Fibroblast of pulmonary artery (primary cell): ENCODE measurements at places on chromosomes 2 and 18.
A peak's percentile ranks its signal among the peaks of the same experiment; 100 is the strongest.

DNA sequence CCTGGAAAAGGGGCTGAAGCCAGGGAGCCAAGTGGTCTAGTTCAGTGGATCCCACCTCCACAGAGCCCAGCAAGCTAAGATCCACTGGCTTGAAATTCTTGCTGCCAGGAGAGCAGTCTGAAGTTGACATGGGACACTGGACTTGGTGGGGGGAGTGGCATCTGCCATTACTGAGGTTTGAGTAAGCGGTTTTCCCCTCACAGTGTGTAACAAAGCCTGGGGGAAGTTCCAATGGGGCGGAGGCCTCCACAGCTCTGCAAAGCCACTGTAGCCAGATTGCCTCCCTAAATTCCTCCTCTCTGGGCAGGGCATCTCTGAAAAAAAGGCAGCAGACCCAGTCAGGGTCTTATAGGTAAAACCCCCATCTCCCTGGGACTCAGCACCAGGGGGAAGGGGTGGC lies 144.4 kb downstream of the PTPRM start:
- DNase-seq = no peak

GRCh38 chr2:159916511-159916910 lies 118.5 kb upstream of the CD302 start:
- DNase-seq = no peak

- DNase-seq = no peak
Observed at GRCh38 chr2:192559587-192559986, 364.9 kb upstream of the TMEFF2 start.

DNA sequence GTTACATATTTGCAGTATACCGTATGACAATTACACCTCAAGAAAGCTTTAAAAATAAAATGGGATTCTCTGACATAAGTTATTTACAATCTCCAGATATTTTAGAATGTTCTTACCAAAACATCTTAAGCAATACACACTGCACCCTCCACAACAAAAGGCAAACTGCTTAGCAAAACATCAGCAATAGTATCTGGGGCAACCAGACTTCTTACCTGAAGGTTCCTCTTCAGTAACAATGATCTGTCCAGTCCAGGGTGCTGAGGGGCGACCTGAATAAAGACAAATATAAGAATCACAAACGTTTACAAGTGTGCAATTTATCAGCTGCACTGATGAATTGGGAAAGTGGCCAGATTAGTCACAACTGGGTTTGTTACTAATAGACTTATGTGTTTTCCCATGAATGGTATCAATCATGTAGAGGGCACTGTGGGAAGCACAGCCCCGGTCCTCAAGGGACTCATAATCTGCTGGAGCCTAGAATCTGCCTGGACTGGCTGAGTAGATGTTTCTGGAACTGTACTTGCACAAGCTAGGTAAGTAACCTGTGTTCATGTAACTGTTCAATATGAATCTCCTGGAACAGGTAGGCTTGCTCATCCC lies 70.7 kb downstream of the MYOM1 start:
- peak; percentile 16 for DNase-seq

GRCh38 chr2:1972948-1973347 lies 228.6 kb upstream of the PXDN start:
- DNase-seq = peak; percentile 9

DNA sequence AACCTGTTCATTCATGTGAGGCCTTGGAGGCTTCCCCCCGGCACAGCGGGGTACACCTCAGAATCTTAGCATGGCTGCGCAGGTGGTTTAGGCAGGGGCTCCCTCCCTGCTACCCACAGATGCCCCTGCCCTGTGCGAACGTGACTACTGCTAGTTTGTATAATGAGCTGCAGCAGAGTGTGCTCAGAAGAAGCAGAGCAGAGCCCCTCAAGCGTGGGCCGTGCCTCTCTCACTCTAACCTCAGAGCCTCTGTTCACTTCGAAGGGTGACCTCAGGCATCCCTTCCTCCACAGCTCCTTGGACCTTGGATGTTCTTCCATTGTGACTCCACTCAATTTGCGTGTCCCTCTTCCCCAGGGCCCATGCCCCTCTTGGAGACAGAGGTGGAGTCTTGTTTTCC lies 161.6 kb downstream of the CTIF start:
- no peak for DNase-seq

DNA sequence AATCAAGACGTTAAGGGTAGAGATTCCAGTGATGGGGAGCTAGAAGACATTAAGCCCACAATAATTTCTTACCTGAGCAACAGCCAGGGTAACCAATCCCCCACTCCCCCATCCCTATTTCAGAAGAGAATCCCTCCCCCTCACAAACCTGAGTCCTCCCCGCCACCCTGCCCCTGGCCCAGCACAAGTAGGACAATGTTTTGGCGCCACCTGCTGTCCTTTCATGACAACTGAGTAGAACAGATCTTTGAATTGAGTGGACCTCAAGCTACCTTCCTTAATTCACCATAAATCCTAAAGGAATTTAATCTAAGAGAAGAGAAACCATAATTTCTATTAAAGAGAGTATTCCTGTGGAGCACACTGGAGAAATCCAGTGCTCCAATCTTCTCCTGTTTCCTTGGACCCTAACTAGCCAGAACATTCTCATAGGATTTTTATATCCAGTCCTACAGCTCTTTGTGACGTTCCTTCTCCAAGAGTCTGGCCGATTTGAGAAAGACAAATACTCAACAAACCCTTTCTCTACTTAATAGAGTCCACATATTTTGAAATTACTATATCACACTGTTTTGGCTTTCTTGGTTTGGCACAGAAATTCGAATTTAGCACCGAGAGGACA lies 41.1 kb downstream of the NHEJ1 start:
- DNase-seq = peak; percentile 70

- no peak for DNase-seq
Observed at GRCh38 chr18:55637204-55637603, 49.2 kb upstream of the TCF4 start.

GRCh38 chr2:215973954-215974699 lies 39.2 kb downstream of the MREG start:
- peak; percentile 20 for DNase-seq

GRCh38 chr2:216235896-216236295 lies 126.7 kb downstream of the XRCC5 start:
- DNase-seq = no peak

- DNase-seq = no peak
Observed at GRCh38 chr2:126620302-126620701, 35.7 kb upstream of the GYPC start.

DNA sequence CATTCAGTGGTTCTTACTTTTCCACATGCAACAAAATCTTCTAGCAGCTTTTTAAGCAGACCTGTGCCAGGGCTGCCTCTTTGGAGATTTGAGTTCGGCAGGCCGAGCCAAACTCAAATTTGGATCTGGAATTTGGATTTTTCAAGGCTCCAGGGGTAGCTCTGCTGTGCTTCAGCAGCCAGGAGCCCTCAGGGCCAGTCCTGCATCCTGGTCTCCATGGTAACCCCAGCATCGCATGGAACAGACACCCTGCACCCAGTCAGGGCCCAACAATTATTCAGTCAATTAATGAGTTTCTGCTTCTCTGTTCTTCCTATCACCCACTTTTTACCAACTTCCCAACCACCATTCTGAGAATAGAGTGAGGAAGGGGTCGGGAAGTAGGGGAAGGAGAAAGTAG lies 30.0 kb downstream of the EN1 start:
- DNase-seq = no peak

DNA sequence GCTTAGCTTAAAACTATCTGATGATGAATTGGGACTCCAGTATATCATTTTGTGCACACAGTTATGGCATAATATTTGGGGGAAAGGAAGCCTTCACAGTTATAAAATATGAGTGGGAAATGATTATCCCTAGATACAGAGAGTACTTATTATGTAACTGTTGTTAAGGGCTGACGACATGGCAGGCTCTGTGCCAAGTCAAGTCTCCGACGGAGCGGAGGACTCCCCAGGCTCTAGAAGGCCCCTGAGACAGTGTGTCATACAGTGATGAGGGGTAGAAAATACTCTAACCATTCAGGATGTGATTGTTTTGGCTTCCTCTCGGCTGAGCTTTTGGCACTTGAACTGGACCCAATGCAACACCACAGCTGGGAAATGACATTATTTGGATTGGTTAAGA lies 211.8 kb downstream of the SLC8A1 start:
- DNase-seq = peak; percentile 96

DNA sequence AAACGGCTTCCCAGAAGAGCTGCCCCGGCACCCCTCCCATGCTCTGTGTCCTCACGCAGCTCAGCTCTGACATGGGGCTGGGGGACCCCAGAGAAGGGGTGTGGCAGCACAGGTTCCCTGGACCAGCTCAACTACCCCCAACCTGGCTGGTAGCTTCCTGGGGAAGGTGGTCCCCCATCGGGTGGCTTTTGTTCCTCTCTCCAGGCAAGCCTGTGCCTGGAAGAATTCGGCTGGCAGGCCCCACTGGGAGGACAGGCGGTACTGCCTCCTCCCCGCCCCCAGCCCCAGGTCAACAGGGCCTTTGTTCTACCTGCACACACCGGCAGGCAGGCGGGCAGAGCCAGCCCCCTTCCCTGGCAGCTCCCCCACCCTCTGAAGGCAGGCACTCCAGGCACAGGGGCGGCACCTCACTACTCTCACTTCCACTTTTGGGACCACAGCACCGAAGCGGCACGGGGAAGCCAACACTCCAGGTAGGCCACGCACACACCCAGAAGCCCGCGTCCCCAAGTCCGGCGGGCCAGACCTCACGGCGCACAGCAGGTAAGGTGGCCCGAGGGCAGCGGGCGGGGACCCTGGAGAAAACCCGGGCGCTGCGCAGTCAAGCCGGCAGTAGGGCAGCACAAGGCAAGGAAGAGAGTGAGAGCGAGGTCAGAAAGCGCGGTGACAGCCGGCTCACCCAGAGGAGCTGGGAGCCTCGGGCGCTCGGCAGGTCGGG lies 1.3 kb downstream of the HS6ST1 start:
- no peak for DNase-seq

GRCh38 chr2:67612576-67613042 lies 215.5 kb downstream of the ETAA1 start:
- peak; percentile 82 for DNase-seq

GRCh38 chr18:8424917-8425725 lies 184.1 kb upstream of the RAB12 start:
- peak; percentile 42 for DNase-seq

DNA sequence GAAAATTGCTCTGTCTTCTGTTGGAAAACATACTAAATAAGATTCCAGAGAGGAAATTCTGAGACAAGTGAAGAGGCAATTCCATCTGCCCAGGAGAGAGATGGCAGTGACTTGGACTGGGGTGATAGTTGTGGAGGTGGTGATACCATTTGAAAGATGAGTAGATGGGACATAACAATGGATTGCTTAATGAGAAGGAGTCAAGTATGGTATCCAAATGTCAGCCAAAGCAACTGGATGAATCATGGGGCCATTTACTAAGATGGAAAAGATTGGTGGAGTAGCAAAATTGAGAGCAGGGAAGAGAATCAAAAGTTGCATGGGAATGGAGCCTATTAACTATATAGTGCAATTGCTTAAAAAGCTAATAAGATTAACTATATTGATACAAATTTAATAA lies 222.1 kb downstream of the ETAA1 start:
- no peak for DNase-seq

- no peak for DNase-seq
Observed at GRCh38 chr2:136134126-136134525, 16.2 kb upstream of the CXCR4 start.

- DNase-seq = peak; percentile 74
Observed at GRCh38 chr2:102055346-102055990, 63.7 kb downstream of the IL1R2 start.

- no peak for DNase-seq
Observed at GRCh38 chr2:161578998-161579397, 45.2 kb upstream of the SLC4A10 start.

DNA sequence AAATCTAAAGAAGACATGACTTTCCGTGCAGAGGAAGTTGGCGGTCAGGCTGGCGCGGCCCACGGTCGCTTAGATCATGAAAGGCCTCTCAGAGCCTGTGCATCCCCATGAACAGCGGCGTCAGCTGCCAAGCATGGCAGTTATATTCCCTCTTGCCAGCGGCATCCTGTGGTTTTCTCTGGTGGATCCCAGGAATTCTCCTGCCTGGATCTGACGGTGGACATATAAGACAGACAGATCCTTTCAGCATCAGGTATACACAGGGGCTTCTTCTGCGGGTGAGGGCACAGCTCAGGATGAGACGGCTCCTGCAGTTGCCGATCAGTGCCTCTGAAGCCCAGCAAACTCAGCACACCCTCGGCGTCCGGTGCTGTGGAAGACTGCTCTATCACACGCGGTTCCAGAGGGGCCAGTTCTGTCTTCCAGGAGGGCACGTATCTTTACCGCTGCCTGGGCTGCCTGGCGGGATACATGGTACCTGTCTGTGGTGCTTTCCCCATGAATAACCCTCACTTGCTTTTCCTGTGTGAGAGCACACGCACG lies 157.8 kb downstream of the LDLRAD4 start:
- DNase-seq = no peak

DNA sequence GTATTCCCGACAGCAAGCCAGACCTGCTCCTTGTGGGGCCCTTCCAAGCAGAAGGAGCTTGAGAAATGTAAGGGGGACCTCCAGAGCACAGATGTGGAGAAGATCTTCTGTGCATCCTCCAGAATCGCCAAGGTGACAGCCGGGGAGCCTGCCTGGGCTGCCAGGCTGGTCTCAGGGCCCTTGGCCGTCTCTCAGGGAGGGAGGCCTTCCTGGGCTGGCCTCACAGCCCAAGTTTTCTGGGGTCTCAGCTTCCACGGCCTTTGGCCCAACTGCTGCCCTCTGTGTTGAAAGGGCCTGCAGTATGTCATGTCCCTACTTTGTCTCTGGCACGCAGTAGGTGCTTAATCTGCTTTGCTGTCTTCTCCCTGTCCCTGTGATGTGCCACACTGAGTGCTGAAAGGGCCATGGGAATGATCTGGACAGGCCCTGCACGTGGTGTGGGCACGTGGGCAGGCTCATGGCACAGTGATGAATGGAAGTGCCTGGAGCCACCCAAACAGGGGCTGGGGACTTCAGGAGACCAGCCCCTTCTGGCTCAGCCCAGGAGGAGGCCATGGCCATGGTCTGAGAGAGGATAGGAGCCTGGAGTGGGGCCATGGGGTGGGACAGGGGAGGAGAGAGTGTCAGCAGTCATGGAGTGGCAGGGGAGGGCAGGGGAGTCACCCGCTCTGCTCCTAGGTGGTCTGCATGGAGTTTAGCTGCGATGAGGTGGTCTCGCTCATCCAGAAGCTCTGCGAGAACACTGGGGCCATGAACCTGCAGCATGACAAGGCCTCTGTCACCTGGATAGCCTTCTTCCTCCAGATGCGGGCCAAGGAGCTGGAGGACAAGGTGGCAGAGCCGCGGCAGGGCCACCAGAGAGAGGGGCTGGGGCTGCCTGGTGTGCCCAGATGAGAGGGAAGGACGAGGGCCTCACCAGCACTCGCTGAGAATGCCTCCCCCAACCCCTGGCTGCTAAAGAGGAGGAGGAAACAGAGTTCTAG lies 35.4 kb downstream of the HJURP start:
- DNase-seq = no peak
